Urinary bladder (tissue), 4 donors: ENCODE measurements at places on chromosomes 11 and 22. TPM values are rescaled to one million over a fixed set of nuclear protein-coding genes. Genes with fewer than 3 reads are reported as not detected.

DNA sequence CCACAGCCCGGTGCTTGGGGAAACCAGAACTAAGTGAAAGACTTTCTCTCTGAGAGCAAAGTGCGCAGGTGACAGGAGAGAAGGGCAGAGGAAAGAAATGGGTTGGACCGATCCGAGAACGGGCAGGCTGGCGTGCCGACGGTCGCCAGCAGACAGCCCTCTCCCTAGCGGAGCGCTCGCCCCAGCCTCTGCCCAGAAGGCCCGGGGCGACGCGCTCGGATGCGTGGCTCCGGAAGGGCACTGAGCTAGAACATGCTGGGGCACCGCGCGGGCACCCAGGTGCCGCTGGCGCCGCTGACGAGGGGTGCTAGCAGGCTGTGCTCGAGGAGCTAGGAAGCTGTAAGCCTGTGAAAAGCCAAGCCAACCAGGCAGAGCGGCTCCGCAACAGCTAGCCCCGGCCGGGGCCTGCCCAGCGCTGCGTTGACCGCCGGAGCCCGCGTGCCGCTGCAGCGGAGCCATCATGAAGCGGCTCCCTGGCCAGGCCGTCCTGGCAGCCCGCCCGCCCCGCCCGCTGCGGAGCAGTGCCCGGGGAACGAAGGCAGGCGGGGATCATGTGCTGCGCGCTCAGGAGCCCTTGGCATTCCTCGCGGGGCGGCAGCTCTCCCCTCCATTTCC lies 22.1 kb upstream of the RRAS2 start:
- no peak for DNase-seq

TSPAN32 gene
- polyA plus RNA-seq: 1.7 TPM

DNA sequence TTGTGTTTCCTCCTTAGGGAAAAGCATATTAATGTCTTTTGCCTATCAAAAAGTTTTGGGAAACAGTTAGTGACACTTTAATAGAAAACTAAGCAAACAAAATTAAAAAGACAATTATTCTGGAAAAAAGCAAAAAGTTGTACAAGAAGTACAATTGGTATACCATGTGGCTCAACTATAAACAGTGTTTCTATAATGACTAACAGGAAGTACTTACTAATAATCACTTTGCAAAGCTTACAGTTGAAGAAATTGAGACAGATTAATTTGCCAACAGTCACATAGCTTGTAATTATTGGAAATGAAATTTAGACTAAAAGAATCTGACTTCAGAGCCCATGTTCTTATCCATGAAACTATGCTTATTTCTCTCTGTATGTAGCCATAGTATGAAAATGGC lies 24.7 kb downstream of the PPME1 start:
- DNase-seq: no peak

GRCh38 chr11:36868380-36868779 lies 270.3 kb upstream of the RAG2 start:
- DNase-seq: no peak

PRR5 gene
- 28.1 TPM for polyA plus RNA-seq

- DNase-seq: no peak
These were observed 21.7 kb upstream of the ARHGAP8 start for GRCh38 chr22:44730490-44731356.

DNA sequence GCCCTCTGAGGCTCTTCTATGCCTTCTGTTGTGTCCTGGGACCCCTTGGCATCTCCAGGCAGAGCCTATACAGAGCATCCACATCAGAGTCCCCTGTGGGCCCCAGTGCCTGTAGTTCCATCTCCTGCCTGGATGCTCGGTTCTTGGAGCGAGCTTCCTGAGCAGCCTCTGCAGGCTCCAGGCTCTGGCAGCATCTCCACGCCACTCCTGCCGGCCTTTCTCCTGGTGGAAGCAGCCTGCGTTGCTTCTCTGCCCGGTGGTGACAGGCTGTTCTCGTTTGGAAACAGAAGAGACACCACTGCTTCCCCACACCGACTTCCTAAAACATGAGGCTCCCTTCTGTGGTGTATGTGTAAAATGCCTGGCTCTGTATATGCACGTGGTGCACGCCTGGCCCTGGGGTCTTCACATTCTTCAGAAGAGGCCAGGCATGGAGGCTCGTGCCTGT lies 52.8 kb downstream of the BCR start:
- no peak for DNase-seq

NRIP3 gene
- 2.1 TPM for polyA plus RNA-seq

GRCh38 chr11:407651-408123 lies 7.1 kb downstream of the SIGIRR start:
- DNase-seq: no peak

GRCh38 chr11:43285826-43286225 lies 26.0 kb upstream of the API5 start:
- DNase-seq: no peak

GRCh38 chr11:45184640-45185039 lies 38.2 kb downstream of the PRDM11 start:
- no peak for DNase-seq

CCDC87 gene
- polyA plus RNA-seq: 0.43 TPM

DNA sequence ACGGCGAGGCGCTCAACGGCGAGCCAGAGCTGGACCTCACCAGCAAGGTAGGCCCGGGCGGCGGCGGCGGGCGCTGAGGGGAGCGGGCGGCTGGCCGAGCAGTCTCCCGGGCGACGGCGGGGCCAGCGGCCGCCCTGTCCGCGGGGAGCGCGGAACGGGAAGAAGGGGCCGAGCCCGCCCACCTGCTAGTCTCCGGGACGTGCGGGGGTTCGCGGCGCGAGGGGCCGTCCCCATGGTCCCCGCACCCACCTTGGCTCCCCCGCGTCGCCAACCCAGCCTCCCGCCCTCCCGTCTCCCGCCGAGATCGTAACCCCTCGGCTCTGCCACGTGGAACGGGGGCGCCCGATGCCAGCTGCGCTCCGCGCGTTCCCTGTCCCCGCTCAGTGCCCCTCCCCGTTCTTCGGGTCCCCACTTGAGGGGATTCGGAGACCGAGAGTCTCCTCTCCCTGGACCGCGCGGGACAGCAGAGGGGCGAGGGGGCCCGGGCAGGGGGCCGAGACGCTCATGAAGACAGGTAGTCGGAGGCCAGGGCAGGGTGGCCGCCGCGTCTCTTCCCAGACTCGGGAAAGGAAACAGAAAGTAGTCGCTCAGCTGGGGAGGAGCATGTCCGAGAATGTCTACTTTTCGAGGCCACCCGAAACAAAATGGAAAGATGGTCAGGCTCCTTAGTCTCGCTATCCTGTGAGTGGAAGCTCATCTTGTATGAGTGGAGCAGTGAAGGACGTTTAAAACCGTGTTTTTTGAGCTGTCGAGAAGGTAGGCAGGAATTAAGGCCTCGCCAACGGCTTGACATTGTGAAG lies 557 bp downstream of the GTPBP1 start:
- DNase-seq: no peak

GRCh38 chr11:20015529-20016427 lies 144.5 kb downstream of the DBX1 start:
- DNase-seq: no peak

GRCh38 chr11:64888729-64889511 lies 10.5 kb upstream of the EHD1 start:
- DNase-seq: no peak

TESMIN gene
- 0.70 TPM for polyA plus RNA-seq

DNA sequence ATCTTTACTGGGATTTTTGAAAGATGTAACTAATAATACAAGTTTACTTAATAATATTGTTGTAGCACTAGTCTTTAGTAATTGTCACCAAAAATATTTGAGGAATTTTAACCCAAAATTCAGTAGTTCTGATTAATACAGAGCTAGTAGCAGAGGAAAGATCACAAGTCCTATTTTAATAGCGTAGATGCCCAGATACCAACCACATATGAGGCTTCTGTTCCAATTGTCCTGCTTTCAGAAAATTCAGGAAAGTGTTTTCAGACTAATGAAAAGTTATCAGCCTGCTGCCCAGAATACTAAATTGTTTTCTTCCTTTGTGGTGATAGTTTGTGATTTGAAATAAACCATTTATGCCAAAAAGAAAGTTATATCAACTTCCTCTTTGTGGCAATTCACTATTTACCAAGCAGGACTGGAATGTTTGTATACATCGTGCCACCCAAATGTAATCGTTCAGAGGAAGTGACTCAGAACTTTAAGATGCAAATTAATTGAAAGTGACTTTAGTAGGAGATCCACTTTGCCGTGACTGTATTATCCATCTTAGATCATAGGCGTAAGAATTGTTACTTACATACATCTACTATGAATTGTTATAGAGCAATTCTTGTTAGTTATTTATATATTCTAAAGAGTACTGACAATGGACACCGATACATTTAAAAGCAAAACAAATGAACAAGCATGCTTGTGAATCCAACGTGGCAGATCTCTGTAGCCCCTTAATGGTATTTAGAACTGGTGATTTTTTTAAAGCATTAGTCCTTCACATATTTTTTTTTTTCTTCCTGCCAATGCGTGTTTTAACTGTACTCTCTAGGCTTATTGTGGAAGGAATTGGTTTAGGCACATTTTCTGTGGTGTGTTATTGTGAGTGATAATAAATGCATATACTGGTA lies 231.0 kb downstream of the DDX10 start:
- no peak for DNase-seq

DNA sequence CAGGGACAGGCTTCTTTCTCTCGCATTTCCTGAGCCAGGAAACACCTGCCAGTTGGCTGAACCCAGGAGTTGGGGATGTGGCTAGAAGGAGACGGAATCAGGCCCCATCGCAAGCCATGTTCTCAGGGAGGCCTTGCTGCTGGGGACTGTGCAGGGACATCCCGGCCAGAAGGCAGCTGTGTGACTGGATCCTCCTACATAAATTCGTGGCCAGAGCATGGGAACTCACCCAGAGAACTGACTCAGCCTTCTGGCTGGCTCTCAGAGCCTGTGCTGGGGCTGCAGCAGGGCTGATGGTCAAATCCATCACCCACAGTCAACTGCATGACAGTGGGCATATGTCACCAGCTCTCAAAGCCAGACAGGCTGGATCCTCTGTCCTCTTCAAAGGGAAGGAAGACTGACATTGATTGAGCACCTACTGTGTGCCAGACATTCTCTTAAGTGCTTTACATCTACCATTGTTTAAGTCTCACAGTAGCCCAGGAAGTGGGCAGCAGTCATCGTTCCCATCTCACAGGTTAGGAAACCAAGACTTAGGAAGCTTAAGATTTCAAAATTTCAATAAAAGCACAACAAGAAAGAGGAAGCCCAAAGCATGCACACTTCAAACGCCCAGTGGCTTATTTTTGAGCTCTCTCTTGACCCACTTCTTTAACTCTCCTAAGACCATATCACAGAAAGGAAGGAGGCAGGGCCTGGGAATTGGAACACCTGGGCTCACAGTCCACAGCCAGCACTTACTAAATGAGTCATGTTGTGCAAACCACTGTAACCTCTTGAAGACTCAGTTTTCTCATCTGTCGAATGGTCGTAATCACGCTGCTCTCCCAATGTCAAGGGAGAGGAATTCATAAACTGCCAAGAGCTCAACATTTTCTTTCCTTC lies 30.9 kb upstream of the CACNG2 start:
- no peak for DNase-seq

GRCh38 chr11:70883973-70884623 lies 368.3 kb downstream of the SHANK2 start:
- peak; percentile 41 for DNase-seq

NLRP6 gene
- 0.67 TPM for polyA plus RNA-seq

DNA sequence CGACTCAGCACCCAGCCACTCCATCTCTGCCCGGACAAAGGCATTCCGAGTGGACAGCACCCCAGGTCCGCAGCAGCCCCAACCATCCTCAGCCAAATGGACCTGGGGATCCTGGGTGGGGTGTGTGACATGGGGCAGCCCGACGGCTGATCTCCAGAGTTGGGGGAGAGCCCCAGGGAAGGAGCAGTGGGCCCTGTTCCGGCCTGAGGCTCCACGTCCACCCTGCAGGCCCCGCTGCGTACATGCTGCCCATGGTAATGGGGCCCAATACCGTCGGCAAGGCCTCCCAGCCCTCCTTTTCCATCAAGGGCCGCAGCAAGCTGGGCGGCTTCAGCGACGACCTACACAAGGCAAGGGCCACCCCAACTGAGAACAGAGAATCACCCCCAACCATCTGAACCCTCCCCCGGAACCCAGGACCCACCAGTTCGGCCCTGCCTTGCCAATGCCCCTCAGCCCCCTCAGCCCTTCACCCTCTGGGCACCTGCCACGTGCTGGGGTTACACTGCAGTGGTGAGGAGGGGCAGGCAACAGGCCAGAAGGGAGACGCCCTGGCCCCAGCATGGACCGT lies 5.4 kb downstream of the SCGB1C1 start:
- no peak for DNase-seq

- DNase-seq: no peak
These were observed 14.9 kb upstream of the HBE1 start for GRCh38 chr11:5284637-5285036.

DNA sequence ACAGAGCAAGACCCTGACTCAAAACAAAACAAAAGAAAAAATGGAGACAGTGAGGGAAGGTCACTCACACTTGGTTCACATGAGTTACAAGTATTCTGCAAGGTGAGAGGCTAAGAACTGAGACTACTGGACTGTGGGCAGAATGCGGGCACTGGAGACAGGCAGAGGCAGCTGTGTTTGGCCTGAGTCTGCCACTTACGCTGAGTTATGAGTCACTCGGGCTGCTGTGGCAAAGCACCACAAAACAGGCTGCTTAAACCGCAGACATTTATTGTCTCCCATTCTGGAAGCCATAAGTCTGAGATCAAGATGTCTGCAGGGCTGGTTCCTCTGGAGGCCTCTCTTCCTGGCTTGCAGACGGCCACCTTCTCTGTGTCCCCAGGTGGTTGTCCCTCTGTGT lies 122.8 kb downstream of the SHANK2 start:
- no peak for DNase-seq

DNA sequence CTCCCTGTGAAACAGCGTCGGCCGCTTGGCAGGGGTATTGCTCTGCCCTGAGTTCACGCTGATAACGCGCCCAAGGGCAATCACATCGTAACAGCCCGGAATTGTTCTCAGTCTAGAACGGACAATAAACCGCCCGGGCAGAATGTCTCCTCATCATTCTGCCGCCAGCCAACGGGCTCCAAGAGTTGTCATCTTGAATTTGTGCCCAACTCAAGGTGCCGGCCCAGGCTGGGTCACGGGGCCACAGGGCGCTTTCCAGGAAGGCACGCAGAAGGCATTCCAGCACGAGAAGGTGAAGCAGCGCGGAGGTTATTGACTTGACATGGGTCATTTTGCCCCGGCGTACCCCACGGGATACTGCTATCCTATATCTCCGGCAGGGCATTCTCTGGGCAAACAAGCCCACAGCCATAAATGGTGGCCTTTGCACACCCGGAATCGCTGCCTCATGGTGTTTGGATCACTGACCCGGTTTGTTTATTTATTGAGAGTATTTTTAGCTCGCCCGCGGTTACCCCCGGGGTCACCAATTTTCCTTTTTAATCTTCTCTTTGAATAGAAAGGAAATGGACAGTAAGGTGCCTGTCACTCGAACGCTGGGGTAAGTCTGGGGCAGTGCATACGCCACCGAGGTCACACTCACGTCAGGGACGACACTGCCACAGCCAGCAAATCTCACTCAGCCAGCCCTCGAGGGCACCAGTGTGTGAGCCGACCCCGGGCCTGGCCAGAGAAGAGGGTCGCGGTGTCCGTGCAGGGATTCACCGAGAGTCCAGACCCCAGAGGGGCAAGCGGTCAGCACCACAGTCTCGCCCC lies 72.4 kb upstream of the FGF3 start:
- DNase-seq: no peak
